ENCODE measurements at places on chromosomes 1 and 21.

DNA sequence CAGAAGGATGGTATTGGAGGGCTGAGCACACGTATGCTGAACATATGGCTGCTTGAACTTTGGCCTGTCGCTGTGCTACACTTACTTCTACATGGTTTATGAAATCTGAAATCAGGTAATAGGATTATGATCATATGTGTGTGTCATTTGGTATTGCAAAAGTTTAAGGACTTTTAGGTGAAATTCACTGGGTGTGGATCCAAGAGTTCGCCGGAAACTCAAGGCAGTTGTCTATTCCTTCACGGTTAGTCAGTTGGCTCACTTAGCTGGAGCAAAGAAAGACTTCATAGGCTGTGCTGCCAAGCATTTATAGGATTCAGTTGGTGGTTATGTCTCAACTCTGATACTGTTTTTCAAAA lies 927 bp downstream of the UAP1 start:
- no peak for DNase-seq

- DNase-seq: no peak
These were observed 143.4 kb downstream of the ZZZ3 start for GRCh38 chr1:77538956-77539518.

GRCh38 chr1:58818075-58818474 lies 34.2 kb upstream of the JUN start:
- DNase-seq: no peak

GRCh38 chr1:170682169-170682568 lies 18.2 kb downstream of the PRRX1 start:
- no peak for DNase-seq

DNA sequence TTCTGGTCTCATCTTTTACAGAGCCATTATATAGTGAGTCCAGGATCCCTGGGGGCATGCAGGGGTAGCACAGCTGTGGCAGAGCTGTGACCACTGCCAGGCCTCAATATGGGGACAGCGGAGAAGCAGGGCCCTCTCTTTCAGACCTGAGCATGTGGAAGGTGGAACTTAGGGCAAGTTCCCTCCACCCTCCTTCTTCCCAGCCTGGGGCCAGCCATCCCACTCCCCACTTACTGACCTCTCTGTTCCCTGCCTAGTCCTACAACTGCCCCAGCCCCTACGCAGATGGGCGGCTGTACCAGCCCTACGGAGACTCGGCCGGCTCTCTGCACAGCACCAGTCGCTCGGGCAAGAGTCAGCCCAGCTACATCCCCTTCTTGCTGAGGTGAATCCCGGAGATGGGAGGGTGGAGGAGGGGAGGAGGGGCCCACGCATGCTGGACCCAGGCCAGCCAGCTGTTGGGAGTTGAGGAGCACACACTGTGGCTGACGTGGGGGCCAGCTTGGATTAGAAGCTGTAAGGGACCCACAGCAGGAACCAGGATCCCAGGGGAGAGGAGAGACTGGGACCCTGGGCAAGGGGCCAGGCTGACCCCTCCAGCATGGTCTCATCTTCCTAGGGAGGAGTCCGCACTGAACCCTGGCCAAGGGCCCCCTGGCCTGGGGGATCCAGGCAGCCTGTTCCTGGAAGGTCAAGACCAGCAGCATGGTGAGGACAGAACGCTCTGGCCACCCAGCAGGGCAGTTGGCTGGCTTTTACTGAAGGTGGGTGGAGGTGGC lies 10.7 kb downstream of the PSRC1 start:
- no peak for DNase-seq

All from NCI-H2107 (cell line).